ENCODE measurements at places on chromosomes 13 and 19.

DNA sequence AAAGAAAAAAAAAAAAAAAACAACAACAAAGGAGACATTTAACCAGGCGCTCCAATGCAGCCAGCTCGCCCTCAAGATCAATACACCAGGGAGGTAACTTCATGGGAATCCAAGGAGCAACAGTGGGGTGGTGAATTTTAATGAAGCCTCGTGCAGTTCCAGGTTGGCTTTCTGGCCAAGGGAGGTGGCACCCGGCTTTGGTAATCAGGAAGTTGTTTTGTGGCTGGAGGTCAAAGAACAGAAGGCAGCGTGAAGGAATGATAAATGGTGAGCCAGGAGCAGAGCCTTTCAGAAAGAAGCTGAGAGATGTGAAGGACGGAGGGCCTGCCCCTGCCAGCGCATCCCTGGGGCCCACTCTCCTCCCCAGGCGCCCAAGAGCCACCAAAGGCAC, 188.2 kb upstream of the TSC22D1 start:
- peak; percentile 31 for DNase-seq

DNA sequence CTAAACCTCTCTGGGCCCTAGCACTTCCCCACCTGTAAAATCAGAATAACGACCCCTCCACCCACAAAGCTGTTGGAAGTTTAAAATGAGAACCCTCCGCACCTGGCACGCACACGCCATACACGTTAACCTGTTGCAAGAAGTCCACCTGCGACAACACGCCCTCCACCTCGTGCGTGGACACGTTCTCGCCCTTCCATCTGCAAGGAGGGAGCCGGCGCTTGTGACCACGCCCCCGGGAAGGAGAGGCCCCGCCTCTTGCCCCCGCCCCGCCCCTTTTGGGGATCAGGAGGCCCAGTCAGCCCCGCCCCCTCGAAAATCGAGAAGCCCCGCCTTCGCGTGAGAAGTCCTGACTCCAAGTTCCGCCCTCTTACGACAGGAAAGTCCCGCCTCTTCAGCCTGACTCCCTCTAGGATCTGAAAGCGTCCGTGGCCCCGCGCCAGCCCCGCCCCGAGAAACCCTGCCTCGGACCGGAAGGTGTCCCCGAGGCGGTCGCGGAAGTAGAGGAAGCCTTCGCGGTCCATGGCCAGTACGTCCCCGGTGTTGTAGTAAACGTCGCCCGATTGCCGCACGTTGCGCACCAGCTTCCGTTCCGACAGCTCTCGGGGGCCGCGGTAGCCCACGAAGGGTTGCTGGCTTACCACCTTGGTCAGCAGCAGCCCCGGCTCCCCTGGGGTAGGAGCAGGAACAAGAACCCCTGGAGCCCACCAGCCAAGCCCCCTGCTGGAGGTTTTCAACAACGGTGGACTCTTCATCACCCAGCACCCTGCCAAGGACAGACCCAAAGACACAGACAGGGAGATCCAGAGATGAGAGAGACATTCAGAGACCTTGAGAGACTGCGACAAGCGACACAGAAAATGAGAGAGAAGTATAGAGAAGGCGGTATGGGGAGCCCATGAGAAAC, 12.5 kb downstream of the SLC27A5 start:
- DNase-seq: peak; percentile 99

DNA sequence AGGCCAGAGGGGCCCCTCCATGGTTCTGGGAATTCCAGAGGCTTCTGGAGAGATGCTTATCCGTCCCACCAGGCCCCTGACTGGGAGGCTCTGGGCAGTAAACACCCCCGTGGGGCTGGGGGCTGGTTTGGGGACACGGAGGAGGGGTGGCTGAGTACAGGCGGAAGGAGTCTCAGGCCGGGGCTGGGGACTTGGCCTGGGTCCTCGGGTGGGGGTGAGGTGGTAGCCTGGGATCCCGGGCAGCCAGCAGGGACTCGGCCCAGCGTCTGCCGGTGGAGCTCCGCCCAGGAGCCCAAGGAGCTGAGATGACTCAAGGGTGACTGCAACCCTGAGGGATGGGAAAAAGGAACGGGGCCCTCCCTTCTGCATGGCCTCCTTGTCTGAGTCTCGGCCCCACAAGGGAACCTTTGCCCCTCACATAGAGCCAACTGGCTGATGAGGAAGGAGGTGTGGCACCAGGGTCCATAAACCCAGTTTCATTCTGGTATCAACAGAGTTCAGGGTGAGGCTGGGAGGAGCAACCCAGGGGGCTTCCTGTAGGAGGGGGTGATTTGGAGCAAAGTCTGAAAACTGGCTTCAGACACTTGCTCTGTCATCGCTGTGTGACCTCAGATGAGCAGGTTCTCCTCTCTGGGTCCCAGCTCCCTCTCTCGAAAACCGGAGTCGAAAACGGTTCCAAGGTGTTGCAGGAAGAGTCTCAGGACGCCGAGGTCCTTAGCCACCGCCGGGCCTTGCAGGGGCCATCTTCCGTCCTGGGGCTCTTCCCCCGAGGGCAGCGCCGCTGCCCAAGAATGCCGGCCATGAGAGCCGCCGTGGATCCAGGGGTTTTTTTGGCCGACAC, 809 bp downstream of the MISP start:
- DNase-seq: peak; percentile 94

- DNase-seq: no peak
Measured at GRCh38 chr13:31081316-31081715, 80.4 kb downstream of the HSPH1 start.
